ENCODE measurements at places on chromosomes 3 and 15. TPM values are rescaled to one million over a fixed set of nuclear protein-coding genes. Genes with fewer than 3 reads are reported as not detected.

DNA sequence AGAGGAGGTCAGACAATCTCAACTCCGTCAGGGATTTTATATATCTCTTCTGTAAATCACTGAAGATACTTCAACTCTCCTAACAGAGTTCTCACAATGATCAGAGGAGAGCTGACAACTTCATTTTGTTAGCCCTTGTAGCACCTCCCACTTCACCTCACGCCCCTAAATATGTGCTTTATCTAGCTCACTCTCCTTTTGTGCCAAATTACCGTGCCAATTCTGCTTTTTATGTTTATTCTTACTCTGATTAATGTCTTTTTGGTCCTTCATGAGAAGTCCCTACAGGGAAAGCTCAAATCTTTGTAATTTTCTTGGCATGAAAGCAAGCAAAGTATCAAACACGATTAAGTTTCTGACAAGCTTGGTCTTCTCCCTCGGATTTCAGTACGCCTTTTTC, 636.1 kb upstream of the NAALADL2 start:
- H3K4me1 ChIP-seq = no peaks in the 10 kb centered on the region
- no peaks in the 10 kb centered on the region for H3K36me3 ChIP-seq
- H3K27ac ChIP-seq = no peak overlapping the region

GRCh38 chr3:83434880-83435587, 1523.8 kb upstream of the CADM2 start:
- DNase-seq = no peak
- no peaks in the 10 kb centered on the region for H3K4me1 ChIP-seq
- no peaks in the 10 kb centered on the region for H3K36me3 ChIP-seq
- H3K27me3 ChIP-seq = no peaks in the 10 kb centered on the region
- H3K4me3 ChIP-seq = no peak overlapping the region

DNA sequence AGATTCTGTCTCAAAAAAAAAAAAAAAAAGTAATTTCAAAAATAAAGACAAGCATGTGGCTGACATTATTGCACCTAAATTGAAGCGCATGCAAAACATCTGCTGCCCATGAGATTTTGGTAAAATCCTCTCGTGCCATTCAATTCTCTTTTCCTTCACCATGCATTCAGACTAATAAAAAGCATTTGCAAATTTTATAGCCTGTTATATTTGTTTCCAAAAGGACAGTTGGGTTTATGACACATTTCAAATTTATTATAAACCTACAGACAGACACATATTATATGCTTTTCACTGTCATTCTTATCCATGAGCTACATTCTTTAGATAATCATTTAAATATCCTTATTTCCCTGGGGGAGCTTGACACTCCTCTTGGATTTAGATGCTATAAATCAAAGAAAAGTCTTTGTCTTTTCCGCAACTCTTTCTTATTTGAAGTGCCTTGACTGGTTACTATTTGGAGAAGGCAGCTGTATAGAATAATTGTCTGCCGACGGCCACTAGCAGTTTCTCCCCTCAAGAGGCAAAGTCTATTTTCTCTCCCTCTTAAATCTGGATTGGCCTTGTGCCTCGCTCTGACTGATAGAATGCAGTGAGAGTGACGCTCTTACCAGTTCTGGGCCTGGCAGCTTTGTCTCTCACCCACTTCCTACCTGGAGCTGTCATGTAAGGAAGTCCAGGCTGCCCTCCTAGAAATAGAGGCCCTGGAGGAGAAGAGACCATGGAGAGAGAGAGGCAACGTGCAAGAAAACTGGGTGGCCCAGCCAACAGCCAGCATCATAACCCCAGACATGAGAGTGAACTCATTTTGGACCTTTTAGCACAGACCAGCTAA, 6.8 kb upstream of the LRIG1 start:
- H3K4me3 ChIP-seq = no peak overlapping the region
- no peaks in the 10 kb centered on the region for H3K36me3 ChIP-seq
- H3K4me1 ChIP-seq = no peaks in the 10 kb centered on the region
- no peaks in the 10 kb centered on the region for H3K27me3 ChIP-seq
- DNase-seq = no peak
- no peak overlapping the region for H3K27ac ChIP-seq

The ARGFX gene
- total RNA-seq = not detected

DNA sequence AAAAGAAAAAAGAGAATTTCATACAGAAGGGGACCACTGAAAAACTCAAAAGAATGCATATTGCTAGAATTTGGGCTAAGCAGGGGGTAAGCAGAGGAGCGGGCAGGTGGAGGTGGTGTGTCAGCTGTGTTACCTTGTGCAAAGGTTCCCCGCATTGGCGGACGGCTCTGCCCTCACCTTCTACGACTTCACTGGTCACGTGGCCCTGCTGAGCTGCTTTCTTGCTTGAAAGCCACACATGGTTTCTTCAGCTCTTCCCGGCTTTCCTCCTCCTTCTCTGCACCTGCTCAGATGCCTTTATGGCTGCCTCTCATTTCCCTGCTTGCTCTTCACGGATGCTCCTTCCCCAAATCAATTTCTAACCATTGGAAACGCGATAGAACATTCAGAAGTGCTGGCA, 30.5 kb downstream of the FAH start:
- no peaks in the 10 kb centered on the region for H3K36me3 ChIP-seq
- H3K4me1 ChIP-seq = no peaks in the 10 kb centered on the region
- H3K27ac ChIP-seq = no peak overlapping the region
- DNase-seq = no peak
- H3K27me3 ChIP-seq = no peaks in the 10 kb centered on the region

DNA sequence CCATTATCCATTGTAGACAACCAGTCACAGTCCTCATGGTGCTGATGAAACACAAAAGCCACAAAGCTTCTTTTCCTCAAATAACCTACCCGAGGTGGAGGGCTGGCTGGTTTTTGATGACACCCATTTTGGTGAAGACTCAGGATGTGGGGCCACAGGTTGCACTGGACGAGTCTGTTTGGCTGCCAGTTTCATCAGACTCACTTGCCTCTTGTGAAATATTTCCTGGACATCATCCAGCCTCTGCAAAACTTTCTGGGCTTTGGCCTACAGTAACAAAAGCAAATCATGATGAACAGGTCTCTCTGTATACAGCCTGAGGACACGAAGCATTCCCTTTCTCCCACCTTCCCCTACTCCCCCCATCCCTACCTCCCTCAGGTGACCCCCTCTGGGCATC, 42.2 kb downstream of the B3GNT5 start:
- no peaks in the 10 kb centered on the region for H3K27me3 ChIP-seq
- peak overlapping the region; percentile 56 for H3K27ac ChIP-seq
- peak; percentile 70 for DNase-seq
- no peak overlapping the region for H3K4me3 ChIP-seq
- H3K36me3 ChIP-seq = no peaks in the 10 kb centered on the region
- peaks cover 20% of the 10 kb centered on the region for H3K4me1 ChIP-seq

All from upper lobe of left lung (tissue), 6 donors.